ENCODE measurements at places on chromosomes 7 and 10.

DNA sequence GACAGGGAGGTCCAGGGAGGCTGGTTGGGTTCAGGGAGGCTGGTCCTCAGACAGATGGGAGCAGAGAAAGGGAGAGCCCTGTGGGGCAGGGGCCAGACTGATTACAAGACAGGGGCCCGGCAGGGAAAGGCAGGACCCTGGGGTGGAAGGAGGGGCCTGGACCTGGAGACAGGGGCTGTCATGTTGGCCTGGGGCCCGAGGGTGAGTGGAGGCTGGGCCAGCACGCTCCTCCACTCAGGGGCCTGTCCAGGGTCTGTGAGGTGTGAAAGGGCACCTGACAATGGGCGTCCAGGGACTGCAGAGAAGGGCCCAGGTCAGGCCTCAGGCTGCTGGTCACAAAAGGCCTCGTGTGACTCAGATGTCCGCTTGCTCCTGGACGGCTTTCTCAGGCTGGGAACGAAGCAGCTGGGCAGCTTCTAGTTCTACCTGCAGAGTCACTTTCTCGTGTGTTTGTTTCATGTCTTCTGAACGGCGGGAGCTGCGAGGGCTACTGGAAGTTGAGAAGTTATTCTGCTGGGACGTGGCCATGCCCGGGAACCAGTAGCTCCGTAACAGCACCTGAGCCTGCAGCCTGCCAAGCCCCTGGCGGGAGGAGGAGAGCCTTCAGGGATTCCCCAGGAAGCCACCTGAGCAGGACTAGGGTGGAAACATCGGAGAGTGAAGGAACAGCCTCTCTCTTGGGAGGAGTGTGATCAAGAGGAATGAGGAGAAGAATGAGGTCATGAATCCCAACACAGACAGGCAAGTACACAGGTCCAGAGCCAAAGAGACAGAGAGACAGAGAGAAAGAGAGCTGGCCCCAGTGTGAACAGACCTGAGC, 65.8 kb downstream of the KLF6 start:
- no peak for DNase-seq

DNA sequence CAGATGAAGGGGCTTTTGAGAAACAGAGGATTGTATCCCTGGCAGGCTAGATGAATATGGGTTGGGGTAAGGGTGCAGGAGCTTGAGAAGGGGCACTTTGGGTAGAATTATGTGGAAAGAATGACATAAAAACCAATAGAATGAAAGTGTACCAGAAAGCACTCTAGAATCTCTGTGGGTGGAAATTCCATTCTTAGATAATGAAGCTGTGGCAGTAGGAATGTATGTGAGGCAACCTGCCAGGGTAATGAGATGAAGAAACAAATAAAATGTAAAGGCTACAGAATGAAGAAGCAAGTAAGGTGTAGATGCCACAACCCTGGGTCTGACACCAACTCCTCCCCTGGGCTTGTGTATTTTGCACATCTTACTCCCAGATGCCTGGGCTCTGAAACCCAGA, 16.8 kb downstream of the NOBOX start:
- DNase-seq, result no peak

DNA sequence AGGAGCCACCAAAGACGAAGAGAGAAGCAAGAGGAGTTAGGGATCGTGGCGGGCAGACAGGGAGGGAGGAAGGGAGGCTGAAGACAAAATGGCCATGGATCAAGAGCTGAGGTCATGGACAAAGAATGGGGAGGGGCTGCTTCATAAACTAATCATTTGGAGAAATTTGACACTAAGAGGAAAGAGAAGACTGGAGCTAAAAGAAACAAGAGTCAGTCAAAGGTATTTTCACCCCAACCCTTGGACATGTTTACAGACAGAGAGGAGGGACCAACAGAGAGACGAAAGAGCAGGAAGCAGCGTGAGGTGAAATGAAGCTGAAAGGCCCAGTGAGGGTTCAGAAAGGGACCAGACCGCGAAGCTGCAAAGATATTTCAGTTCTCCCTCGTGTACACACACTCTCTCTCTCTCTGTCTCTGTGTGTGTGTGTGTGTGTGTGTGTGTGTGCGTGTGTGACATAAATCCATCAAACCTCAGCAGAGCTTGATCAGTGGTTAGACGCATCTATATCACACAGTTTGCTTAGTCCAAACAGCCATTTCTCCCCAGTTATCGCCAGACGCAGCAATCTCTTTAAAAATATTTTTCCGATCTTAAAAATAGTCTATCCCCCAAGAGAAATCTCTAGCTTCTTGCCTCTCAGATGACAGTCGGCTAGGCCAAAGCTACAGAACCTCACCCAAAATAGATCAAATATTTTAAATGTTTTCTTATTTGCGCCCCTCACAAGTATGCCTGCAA, 12.5 kb upstream of the CALD1 start:
- no peak for DNase-seq

DNA sequence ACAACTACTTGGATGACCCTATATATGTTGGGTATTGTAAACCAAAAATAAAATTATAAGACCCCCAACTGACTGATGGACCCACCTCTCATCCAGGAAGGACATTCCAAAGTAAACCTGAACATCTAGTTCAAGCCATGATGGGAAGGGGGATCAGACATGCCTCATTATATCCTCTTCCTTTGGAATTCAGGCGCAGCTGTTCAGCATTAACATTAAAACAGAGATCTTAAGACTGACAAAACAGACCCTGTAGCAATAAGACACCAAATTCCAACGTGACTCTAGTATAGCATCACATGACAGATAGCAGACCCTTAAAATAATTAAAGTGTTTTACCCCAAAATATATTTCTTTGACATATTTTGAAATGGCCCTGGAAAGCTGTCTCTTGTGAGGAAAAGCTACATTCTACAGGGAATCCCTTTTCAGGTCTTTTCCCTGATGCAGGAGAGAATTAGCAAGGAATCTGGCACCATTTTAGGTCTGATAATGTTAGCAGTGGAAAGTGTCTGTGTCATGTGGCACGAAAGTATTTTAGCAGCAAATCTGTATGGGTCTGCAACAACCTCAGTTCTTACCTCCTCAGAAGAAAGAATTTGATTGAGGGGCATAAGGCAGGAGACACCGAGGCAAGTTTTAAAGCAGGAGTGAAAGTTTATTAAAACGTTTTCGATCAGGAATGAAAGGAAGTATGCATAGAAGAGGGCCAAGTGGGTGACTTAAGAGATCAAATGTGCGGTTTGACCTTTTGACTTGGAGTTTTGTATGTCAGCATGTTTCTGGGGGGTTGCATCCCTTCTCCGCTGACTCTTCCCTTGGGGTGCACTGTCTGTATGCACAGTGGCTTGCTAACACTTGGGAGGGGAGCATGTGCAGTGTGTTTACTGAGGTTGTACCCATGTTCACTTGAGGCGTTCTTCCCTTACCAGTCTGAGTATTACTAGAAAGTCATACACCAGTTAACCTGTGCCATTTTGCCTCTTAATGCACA, 236.6 kb upstream of the PPP1R3A start:
- no peak for DNase-seq

DNA sequence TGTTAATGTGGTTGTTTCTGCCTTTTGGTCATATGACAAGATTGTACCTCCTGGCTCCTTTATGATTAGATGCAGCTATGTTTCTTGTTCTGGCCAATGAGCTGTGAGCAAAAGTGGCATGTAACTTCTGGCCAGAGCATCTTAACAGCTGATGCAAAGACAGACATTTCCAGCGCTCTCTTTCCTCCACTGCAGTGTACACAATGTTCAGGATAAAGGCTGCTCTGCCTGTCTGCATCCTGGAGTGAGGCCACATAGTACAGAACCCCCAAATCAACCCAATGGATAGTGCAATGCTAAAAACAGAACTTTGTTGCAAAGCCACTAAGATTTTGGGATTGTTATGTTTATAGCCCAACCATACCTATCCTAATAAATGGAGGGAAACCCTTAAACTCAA, 17.9 kb downstream of the EPC1 start:
- DNase-seq, result no peak

- DNase-seq, result no peak
These were observed 261.5 kb upstream of the SORCS1 start for GRCh38 chr10:107425931-107426553.

GRCh38 chr7:71612911-71613310, 481.0 kb downstream of the GALNT17 start:
- DNase-seq, result no peak

- DNase-seq, result no peak
These were observed 5.6 kb downstream of the IL6 start for GRCh38 chr7:22732556-22733126.

- no peak for DNase-seq
These were observed 345.0 kb downstream of the SORCS1 start for GRCh38 chr10:106819490-106819889.

GRCh38 chr7:82284936-82285519, 158.5 kb downstream of the CACNA2D1 start:
- no peak for DNase-seq

- DNase-seq, result no peak
These were observed 194.9 kb downstream of the KCNMA1 start for GRCh38 chr10:77442699-77443189.

- DNase-seq, result no peak
These were observed 183.9 kb downstream of the THSD7A start for GRCh38 chr7:11648101-11648500.

- DNase-seq, result no peak
These were observed 74.3 kb upstream of the GNAI1 start for GRCh38 chr7:80060218-80060806.

- DNase-seq, result peak; percentile 58
These were observed 11.8 kb upstream of the DRGX start for GRCh38 chr10:49407552-49408137.

DNA sequence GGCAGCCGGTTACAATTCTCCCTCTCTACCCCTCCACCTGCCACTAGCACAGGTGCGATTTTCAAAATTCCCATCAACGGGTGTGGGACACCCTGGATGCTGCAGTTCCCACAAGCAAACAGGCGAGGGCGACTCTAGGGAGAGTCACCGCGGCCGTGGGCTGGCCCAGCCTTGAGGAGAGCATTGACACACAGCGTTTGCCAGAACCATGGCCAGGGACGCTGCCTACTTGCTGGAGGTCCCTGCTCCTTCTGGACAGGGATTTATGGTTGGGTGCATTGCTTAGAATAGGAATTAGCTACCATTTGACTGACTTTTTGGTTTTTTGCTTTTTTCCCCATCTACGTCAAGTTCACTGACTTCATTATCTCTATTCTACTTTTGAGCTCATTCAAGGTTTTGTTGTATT, 19.0 kb upstream of the CLDN4 start:
- peak; percentile 44 for DNase-seq

GRCh38 chr10:12322583-12323131, 26.7 kb upstream of the CAMK1D start:
- no peak for DNase-seq

- no peak for DNase-seq
These were observed 12.2 kb upstream of the PWWP2B start for GRCh38 chr10:132384618-132385388.

- DNase-seq, result no peak
These were observed 5.9 kb downstream of the BORCS7 start for GRCh38 chr10:102859911-102860310.

- DNase-seq, result no peak
These were observed 74.7 kb upstream of the CCDC71L start for GRCh38 chr7:106735637-106736036.

DNA sequence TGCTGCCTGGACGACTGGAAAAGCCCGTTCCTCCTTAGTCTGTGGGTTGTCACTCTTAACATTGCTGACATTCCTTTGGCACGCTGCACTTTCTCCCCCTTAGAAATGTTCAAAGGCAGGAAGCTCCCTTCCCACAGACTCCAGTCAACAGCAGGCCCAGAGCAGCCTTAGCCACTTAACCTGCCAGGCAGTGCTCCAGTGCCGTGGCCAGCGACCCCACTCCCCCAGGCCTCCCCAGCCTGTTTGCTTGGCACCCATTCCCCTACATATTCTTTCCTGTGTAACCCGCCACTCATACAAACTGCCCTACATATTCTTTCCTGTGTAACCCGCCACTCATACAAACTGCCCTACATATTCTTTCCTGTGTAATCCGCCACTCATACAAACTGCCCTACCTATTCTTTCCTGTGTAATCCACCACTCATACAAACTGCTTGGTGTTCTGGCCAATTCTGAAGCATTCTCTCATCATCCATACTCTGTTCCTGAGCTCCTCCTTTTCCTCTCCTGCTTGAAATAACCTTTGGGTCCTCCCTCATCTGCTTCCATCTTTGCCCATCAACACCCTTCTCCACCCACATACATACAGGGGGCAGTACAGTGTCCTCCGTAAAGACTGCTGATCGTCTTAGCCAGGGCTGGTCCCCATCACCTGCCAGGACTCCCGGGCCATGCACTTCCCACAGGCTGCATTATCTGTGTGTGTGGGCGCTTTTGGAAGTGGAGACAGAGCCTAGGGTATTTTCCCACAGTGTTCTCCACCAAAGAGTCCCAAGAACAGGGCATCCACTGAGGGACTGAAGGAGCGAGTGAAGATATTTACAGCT, 57.3 kb downstream of the ADARB2 start:
- DNase-seq, result no peak

DNA sequence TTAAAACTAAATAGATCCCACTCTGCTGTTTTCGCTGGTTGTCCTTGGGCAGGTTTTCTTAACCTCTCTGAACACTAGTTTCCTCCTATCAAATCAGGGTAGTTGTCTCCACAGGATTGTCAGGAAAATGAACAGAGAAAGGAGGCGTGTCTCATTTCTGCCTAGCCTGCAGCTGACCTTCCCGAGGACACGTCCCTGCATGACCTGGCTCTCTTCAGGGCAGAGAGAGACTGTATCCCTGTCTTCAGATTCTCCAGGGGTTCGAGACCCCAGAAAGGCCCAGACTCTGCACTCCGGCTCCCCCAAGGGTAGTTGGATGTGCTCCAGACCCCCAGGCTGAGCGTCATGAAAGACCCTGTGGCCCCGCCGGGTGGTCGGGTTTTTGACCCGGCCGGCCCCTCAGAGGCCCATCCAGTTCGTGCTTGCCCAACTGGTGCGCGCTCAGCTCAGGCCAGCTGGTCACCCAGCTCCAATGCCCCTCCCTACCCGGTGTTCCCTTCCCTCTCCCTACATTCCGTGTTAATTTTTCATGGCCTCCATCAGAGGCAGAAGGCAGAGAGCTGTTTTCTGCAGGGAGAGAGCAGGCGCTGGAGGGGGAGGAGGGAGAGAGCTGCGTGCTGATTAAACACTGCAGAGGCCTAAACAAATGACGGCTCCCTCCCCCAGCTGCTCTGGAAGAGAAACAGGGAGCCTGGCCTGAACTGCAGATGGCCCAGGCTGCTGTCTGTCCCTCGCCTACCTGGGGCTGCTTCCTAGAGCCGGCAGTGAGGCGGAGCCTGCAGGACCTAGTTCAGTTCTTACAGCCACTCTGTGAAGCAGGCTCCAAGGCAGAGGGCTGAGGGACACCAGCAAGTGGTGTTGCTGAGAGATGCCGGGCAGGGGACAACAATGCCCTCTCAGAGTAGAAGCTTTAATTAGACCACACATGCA, 86.2 kb upstream of the PPIF start:
- DNase-seq, result no peak

DNA sequence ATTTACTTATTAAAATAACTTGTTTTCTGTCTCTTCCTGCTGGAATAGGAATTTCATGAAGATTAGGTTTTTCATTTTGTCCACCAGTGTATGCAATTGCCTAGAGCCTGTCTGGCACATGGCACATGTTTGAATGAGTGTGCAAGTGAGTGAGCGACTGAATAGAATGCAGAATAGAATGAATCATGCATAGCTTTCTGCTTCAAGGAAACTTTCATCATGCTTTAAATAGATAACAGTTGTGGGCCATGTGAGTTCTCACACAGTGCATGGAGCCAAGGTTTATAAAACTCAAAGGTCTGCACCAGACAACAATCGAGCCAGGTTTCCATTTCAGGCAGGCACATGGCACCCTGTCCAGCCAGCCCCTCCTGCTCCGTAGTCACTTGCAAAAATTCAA, 74.2 kb upstream of the HECW1 start:
- DNase-seq, result no peak

All from CD4-positive, alpha-beta T cell treated with Interleukin-6 at 100 ng/mL for 8 hours (primary cell).